COLO829 (cell line): ENCODE measurements at places on chromosomes 3 and 15.
A peak's percentile ranks its signal among the peaks of the same experiment; 100 is the strongest.

GRCh38 chr3:123618076-123618708 lies 33.3 kb upstream of the HACD2 start:
- no peak for DNase-seq

DNA sequence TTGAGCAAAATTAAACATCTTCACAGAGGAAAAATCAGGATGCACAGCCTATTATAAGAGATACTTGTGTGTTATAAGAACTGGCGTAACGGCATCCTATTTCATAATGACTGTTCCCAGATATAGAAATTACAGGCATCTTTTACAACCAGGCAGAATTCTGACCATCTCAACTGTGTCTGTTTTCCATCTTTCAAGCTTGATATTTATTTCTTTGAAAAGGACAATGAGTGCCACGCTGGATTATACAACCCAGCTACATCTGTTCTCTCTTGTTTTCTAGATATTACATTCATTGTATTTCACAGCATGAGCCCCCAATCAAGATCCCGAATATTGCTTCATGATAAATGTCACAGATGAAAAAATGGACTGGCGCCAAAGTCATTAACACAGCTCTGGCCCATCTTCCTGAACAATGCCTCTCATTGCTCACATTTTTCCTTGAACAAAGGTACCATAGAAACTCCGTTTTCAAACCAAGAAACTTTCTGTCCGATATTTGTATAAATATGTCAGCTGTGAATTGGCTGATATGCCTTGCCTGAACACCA lies 420.6 kb downstream of the TBL1XR1 start:
- peak; percentile 23 for DNase-seq

DNA sequence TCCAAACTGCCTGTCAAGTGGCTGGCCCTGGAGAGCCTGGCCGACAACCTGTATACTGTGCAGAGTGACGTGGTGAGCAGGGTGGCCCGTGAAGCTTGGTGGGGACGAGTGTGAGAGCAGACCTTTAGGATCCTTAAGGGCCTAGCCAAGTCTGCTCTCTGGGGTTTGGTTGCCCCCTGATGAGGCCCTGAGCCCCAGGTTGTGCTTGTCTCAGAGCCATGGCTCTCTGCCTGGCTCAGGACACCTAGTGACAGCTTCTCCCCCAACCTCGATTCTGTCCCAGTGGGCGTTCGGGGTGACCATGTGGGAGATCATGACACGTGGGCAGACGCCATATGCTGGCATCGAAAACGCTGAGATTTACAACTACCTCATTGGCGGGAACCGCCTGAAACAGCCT lies 14.4 kb downstream of the TYRO3 start:
- no peak for DNase-seq

- DNase-seq: no peak
These were observed 66.4 kb downstream of the ASTE1 start for GRCh38 chr3:130960139-130960795.

DNA sequence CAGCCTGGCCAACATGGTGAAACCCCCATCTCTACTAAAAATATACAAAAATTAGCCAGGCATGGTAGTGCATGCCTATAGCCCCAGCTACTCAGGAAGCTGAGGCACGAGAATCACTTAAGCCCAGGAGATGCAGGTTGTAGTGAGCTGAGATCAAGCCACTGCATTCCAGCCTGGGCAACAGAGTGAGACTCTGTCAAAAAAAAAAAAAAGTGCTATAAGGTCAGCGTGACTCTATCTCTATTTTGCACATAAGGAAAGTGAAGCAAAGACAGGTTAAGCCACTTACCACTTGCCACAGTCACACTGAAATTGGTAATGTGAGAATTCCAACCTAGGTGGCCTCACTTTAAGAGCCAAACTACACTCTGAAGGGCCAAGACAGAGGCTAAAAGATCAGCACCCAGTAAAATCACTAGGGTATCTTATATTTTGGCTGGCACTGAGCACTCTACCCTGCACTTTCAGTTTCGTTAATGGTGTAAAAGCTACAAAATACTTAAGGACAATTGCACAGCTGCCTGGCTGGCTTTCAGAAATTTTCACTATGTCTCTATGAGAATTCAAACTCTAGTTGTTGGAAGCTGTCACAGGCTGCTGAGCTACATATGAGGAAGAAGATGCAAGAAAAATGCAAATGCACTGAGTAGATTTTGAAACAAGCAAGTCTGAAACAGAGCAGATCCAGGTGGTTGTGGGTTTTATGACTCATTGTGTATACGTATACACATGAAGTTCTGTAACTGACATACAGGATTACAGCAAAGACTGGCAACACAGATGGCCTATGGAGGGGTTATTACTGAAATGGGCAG lies 32.7 kb downstream of the TRANK1 start:
- DNase-seq: no peak

DNA sequence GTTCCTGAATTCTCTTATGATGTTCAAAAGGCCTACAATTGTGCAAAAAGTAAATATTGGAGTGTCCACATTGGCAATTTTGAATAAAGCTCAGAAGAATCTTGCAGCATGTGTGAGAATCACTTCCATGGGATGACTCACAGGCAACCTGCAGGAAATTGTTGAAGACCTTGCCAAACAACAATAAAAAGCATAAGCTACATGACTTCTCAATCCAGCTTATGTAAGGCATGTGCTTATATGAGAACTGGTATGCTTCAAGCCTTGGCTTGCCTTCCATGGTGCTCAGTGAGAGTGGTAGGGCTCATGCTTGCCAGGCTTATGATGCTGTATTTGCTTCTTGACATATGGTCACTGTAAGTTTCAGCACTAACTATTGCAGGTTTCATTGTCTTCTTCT lies 18.4 kb upstream of the BCHE start:
- DNase-seq: no peak
